Psoas muscle (tissue), 8 donors: ENCODE measurements at places on chromosomes 3 and 15. TPM values are rescaled to one million over a fixed set of nuclear protein-coding genes. Genes with fewer than 3 reads are reported as not detected.
A peak's percentile ranks its signal among the peaks of the same experiment; 100 is the strongest.

The ITPKA gene
- total RNA-seq: 0.23 TPM

The SUSD5 gene
- 0.34 TPM for total RNA-seq

The KNG1 gene
- not detected for total RNA-seq

The GNB5 gene
- total RNA-seq: 1.1 TPM

The ITIH4 gene
- total RNA-seq: 90.8 TPM

The C2CD4A gene
- 0.79 TPM for total RNA-seq

The FRMD5 gene
- total RNA-seq: not detected

The IL17RC gene
- total RNA-seq: 10.4 TPM

DNA sequence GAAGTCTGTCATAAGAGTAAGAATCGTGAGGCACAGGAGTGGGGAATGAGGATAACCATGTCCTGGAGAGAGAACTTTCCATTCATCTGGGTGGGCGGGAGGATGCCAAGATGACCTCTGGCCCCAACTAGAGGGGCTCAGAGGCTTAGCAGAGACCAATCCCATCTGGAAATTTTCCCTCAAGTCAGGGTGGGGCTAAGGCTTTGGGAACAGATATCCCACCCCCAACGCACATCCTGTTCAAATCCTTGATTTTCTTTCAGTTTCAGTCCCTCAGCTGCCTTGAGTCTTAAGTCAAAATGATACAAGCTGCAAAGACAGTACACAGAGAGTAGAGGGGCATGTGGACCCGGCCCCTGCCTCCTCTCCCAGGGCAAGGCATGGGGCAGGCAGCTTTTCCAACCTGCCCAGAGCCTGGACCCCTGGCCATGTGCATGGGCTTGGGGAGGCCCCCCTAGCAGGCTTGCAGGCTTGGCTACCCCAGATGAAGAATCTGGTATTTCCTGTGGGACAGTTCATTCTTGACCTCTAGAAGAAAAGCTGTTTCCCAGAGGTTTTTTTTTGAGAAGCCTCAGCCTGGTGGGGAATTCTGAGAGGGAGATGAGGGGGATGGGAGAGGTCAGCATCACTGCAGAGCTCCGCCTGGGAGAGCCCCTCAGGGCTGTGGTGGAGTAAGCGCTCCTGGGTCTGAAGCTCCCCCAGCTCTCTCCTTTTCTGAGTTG lies 109.7 kb upstream of the HACD2 start:
- no peak for DNase-seq

DNA sequence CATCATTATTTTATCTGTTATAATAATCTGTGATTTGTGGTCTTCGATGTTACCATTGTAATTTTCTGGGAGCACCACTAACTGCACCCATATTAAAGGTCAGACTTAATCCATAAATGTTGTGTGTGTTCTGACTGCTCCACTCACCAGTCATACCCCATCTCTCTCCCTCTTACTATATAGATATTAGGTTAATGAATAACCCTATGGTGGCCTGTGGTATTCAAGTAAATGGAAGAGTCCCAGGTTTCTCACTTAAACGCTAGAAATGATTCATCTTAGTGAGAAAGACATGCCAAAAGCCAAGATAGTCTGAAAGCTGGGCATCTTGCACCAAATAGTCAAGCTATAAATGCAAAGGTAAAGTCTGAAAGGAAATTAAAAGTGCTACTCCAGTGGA lies 1358.5 kb downstream of the ROBO2 start:
- DNase-seq: no peak

GRCh38 chr3:134345202-134345601 lies 29.0 kb downstream of the AMOTL2 start:
- DNase-seq: peak; percentile 18

DNA sequence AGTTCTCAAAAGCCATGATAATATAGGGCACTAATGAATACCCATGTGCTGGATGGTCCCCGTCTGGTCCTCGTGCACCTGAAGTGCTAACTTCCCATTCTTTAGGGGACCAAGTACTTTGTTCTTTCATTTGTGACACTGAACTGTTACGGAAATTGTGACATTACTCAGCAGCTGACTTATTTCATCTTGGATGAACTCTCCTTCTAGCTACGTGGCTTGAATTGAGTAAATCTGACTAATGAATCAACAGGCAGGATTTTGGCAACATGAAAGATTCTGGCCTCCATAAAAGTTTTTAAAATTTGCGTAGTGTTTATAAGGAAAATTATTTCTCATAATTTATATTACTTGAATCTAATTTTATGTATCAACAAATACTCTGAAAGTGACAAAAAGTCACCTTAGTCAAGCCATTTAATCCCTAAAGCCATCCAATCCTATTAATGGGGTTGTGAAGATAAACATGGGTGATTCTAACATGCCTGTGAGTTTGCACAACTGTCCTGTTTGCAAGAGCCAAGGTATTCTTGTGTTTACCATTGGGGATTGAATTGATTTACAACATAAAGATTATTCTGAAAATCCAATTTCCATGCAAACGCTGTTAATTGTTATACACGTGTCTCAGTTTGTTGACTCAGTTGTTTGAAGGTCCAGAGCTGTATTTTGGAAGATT lies 119.9 kb downstream of the AGBL1 start:
- no peak for DNase-seq

DNA sequence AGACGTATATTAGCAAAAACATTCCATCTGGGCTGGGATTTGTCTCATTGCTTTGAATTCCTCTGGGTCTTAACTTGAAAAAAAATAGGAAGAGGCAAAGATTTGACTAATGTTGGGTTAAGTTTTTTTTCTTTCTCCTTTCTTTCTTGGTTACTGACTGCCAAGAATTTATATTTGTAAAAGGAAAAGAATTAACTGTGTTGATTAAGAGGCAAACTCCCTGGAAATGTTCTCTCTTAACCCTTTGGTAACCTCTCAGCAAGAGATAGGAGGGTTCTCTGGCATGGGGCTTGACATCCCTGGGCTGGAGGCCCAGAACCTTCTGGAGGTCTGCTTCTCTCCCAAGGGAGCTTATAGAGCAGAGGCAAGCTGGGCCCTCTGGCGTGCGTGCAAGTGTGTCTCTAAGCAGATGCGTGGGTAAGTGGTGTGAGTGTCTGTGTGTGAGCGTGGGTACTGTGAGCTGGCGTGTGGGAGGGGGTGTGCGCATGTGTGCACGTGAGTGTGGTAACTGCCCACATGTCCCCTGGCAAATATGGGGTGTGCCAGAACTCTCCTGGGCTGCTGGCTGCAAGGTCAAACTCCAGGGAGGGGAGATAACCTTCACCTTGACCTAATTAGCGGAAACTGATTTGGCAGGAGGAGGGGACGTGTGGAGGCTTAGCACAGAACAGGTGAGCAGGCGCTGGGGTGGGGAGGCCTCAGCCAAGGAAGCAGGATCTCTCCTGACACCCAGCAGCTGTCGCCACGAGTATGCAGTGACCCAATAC lies 49.4 kb upstream of the MAGEF1 start:
- no peak for DNase-seq

DNA sequence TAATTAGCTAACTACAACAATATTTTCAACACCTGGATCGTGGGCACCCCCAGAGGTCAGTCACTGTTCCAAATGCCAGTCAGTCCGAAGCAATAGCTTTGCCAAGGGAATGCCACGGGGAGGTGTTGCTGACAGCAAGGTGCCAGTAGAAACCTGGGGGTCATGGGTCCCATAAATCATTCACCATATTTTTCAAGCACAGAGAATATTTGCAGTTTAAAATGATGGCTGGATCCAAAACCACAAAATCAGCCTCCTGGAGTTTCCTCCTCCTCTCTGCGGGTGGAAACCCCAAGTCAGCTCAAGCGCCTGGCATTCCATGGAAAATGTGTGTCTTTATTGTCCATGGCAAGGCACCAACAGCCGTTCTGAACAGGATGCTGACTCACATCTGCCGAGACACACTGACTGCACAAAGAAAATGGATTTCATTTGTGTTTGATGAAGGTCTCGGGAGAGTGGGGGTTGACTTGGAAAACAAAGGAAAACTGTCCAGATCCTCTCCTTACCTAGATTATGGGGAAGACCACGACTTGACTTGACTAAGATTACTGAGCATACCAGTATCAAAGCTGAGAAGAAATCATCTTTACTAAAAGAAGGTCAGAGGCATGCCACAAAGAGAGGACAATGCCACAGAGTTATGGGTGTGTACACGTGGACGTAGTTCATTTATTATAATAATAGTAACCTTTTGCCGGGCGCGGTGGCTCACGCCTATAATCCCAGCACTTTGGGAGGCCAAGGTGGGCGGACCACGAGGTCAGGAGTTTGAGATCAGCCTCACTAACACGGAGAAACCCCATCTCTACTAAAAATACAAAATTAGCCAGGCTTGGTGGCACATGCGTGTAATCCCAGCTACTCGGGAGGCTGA lies 26.4 kb downstream of the ANXA2 start:
- peak; percentile 77 for DNase-seq

DNA sequence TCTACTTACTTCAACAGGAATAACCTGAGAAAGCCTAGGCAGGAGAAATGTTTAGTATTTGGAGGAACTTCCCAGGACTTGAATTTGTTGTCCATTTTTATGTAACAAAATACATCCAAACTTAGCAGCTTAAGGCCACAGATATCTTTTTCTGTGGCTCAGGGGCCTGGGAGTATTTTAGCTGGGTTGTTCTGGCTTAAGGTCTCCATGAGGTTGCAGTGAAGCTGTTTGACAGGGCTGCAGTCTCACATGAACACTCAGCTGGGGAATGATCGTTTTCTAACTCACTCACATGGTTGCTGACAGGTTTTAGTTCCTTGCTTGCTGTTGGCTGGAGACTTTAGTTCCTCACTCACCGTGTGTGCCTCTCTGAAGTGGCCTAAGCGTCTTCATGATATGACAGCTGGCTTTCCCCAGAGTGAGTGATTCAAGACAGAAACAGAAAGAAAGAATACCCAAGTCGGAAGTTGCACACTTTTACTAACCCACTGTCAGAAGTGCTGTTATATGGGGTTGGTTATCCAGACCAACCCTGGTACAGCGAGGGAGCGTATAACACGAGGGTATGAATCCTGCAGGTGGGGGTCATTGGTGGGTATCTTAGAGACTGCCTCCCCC lies 229.7 kb upstream of the TBL1XR1 start:
- no peak for DNase-seq

- no peak for DNase-seq
Observed at GRCh38 chr3:46301122-46301835, 52.6 kb upstream of the CCR2 start.

DNA sequence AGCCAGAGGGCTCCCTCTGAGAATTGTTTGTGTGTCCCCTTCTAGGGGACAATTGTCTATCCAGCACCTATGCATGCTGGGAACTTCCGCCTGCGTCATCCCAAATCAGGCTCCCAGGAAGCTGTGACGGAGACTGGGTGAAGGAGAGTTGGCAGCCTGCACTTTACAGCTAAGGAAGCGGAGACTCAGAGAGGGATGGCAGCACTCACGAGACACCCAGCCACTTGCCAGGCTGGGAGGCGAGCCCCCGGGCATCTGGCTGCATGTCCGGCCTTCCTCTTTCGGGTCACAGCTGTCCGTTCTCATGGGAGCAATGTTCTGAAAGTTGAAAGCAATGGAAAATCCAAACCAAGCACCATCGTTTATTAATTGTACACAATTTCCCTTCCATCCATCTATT lies 45.5 kb upstream of the SLC6A11 start:
- DNase-seq: no peak

DNA sequence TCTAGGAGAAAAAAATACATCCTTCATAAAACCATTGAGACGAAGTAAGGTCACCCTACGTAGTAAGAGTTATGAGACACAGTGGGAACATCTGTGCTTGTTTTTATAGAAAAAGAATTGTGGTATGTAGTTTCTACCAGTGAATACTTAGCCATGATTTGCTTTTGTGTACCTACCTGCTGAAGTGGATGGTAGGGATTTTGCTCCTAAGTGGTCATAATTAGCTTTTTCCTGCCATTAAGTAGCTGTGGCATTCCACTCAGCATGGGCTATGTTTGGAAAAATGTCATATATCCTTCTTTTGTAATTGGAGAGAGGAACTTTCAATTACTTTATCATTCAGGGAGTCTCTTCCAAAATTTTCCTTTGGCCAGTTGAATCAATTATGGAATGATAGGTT lies 63.7 kb downstream of the CHD2 start:
- DNase-seq: no peak

- no peak for DNase-seq
Observed at GRCh38 chr3:22885574-22886341, 317.4 kb upstream of the UBE2E2 start.

- DNase-seq: no peak
Observed at GRCh38 chr3:127585163-127585812, 5.2 kb downstream of the TPRA1 start.

- no peak for DNase-seq
Observed at GRCh38 chr15:41862515-41863116, 24.0 kb downstream of the PLA2G4B start.

DNA sequence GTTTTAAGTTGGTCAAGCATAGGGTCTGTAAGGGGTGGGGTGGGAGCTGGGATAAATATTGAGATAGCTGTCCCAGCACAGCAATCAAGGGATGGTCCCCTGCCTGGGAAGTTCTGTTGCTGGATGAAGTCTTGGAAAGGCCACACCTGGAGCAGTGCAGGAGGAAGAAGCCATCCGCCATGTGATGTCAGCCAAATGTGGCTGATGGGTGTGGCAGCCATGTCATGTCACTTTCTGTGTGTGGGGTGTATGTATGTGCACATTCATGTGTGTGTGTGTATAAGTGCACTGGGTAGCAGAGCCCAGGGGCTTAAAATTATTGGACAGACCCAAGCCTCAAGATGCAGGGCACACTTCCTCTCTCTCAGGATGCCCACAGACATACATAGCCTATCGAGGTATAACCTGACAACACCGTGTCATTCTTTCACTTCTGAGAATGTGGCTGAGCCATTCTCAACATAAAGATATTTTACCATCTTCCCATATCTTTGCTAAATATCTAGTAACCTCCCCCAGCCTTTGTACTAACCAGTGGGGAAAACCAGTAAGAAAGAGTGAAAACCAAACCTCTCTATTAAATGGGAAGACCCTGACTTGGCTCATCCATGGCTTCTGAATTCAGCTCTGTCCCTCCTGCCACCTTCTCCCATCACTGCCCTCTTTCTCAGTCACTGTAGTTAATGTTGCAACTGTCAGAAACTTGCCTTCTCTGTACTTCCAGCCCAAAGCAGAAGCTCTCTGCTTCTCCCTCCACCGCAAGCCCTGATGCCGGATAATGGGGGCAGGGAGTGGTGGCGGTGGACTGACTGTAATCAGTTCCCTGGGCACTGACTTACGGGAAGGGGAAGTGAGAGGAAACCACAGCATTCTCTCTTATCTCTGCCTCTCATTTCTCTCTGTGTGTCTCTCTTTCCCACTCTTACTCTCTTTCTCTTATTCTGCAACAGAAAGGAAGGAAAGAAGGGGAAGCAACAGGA lies 11.2 kb downstream of the TNFSF10 start:
- DNase-seq: peak; percentile 72

GRCh38 chr3:158221426-158221825 lies 111.5 kb downstream of the RSRC1 start:
- no peak for DNase-seq

GRCh38 chr3:16728770-16729745 lies 123.8 kb upstream of the DAZL start:
- no peak for DNase-seq

- no peak for DNase-seq
Observed at GRCh38 chr3:101203411-101203810, 117.0 kb downstream of the IMPG2 start.

DNA sequence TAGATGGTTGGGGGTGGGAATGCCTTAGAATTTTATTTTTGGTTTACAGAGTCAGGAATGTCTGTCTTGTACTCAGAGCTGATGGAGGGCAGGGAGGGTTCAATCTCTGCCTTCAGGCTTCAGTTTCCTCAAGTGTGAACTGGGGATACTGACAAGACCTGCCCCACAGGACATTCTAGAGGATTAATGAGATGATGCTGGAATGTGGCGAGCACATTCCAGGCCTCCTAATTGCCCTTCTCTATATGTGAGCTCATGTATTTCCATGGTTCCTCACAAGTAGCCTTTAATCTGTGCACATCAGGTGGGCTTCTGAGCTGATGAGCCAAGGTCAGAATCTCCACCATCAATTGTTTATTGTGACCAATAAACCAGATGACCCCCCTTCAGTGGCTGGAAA lies 90.4 kb downstream of the CACNA2D3 start:
- DNase-seq: no peak
